ENCODE measurements at places on chromosomes 6 and 20. TPM values are rescaled to one million over a fixed set of nuclear protein-coding genes. Genes with fewer than 3 reads are reported as not detected.

Gene CST4
- not detected for total RNA-seq

Gene COL10A1
- under 0.01 TPM for total RNA-seq

Gene AVP
- not detected for total RNA-seq

Gene TINAG
- total RNA-seq, result not detected

Gene PI16
- total RNA-seq, result under 0.01 TPM

Gene LRRN4
- total RNA-seq, result under 0.01 TPM

Gene LHFPL5
- total RNA-seq, result not detected

Gene NHSL1
- total RNA-seq, result 3.5 TPM

Gene POM121L2
- not detected for total RNA-seq

Gene HAO1
- not detected for total RNA-seq

Gene PRL
- not detected for total RNA-seq

Gene SOX18
- 0.08 TPM for total RNA-seq

Gene GRM1
- total RNA-seq, result under 0.01 TPM

Gene TREM1
- total RNA-seq, result not detected

Gene IL17F
- total RNA-seq, result not detected

Gene PSMA7
- 465 TPM for total RNA-seq

Gene TGM3
- not detected for total RNA-seq

Gene GPR6
- not detected for total RNA-seq

Gene PDSS2
- total RNA-seq, result 6.4 TPM

Gene LPA
- total RNA-seq, result not detected

Gene OXT
- not detected for total RNA-seq

Gene CYP21A2
- total RNA-seq, result not detected

Gene ZNF831
- not detected for total RNA-seq

Gene PACSIN1
- not detected for total RNA-seq

Gene KHDC1
- total RNA-seq, result 5.4 TPM

Gene PRSS35
- 1.9 TPM for total RNA-seq

Gene EYS
- under 0.01 TPM for total RNA-seq

Gene KIFC1
- total RNA-seq, result 0.35 TPM

Gene GSTA2
- total RNA-seq, result not detected

Gene C6orf58
- total RNA-seq, result not detected

Gene RAB32
- 108 TPM for total RNA-seq

Gene STMND1
- total RNA-seq, result not detected

Gene OPRM1
- total RNA-seq, result not detected

Gene CALHM4
- not detected for total RNA-seq

Gene VSX1
- not detected for total RNA-seq

Gene NRN1
- total RNA-seq, result 8.7 TPM

Gene BPIFB2
- total RNA-seq, result not detected

Gene ANGPT4
- not detected for total RNA-seq

Gene MUC21
- total RNA-seq, result not detected
